Pulmonary artery endothelial cell (primary cell): ENCODE measurements at places on chromosomes 12 and 14.

DNA sequence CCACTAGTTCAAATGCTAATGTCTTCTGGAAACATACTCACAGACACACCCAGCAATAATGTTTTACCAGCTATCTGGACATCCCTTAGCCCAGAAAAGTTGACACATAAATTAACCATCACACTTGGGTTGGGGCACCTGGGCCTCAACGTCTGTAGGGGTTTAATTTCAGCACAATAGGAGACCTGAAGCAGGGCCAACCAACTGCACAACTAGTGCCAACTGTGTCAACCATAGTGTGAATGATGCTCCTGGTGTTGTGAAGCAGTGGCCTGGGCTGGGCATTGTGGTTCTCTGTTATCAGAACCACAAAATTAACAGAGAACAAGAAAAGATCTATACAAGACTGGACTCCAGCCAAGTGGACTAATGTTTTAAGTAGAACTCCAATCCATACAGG, 106.7 kb upstream of the PPM1H start:
- DNase-seq: no peak

DNA sequence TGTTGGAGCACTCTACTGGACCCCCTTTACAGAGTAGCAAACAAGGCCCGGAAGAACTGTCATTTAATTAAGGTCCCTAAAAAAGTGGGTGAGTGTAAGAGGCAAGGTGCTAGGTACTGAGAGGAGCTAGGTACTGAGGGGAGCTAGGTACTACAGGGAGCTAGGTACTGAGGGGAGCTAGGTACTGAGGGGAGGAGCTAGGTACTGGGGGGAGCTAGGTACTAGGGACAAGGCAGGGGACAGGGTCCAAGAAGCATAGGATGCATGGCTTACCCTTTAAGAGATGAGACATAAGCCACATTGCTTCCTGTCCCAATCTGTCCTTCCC, 4.9 kb downstream of the KRT5 start:
- DNase-seq: no peak

DNA sequence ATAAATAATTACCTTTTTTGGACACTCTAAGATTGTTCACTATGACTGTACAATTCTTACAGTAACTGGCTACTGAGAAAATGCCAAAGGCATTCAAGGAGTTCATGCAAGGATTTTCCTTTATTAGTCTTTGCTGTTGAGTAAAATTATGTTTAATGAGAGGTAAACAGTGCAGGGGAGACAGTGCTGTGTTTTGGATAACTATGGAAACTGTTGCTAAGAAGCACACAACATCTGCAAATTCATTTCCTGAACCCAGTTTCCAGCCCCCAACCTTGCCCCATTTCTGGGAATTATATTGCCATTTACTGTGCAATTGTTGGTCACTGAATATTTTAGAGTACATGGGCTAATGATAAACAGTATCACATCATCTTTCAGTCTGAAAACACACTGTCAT, 1005.8 kb downstream of the TRHDE start:
- no peak for DNase-seq

GRCh38 chr12:2492236-2492635, 302.5 kb upstream of the FKBP4 start:
- DNase-seq: no peak

GRCh38 chr12:14394317-14395073, 29.0 kb downstream of the ATF7IP start:
- no peak for DNase-seq

- DNase-seq: no peak
Measured at GRCh38 chr12:45350861-45351260, 135.0 kb downstream of the ANO6 start.

- DNase-seq: no peak
Measured at GRCh38 chr12:1815814-1816729, 4.3 kb upstream of the LRTM2 start.
